SK-MEL-5 (cell line): ENCODE measurements at places on chromosomes 4 and X. TPM values are rescaled to one million over a fixed set of nuclear protein-coding genes. Genes with fewer than 3 reads are reported as not detected.

AKAP4 gene
- total RNA-seq = not detected in 2 replicates

TEX13B gene
- total RNA-seq = 0.24 TPM in 1 of 2 replicates, not detected in the other

MAPK10 gene
- total RNA-seq = 0.58 and 0.83 TPM in 2 replicates

HSFX1 gene
- total RNA-seq = 0.74 and 0.85 TPM in 2 replicates

CACNA1F gene
- not detected in 2 replicates for total RNA-seq

PAGE5 gene
- 18.9 and 23.7 TPM in 2 replicates for total RNA-seq

CXCL10 gene
- total RNA-seq = not detected in 2 replicates

FNIP2 gene
- total RNA-seq = 39.7 and 42.9 TPM in 2 replicates

PABPC5 gene
- total RNA-seq = 1.7 and 2.0 TPM in 2 replicates

OFD1 gene
- 12.7 and 14.1 TPM in 2 replicates for total RNA-seq

APLN gene
- 0.05 and 0.34 TPM in 2 replicates for total RNA-seq

KDR gene
- total RNA-seq = 3.4 and 4.2 TPM in 2 replicates

IQCM gene
- total RNA-seq = not detected in 2 replicates

ADH7 gene
- not detected in 2 replicates for total RNA-seq

KLB gene
- not detected in 2 replicates for total RNA-seq

ERCC6L gene
- 5.5 and 5.8 TPM in 2 replicates for total RNA-seq
